ENCODE measurements at places on chromosomes 13 and 19. TPM values are rescaled to one million over a fixed set of nuclear protein-coding genes. Genes with fewer than 3 reads are reported as not detected.

DNA sequence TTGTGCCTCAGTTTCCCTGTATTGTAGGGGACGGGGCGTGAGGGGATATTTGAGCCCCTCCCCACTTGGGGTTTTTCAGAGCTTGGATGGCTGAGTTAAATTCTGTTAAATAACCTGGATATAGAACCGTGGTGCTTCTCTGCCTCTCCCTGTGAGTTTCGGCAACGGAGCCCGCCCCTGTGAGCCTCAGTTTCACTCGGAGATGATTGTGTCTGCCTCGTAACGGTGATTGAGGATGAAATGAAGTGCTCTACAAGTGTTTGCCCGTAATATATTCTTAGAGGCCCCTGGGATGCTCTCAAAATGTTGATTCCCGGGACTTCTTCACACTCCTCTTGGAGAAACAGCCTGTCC is 509 bp downstream of the KXD1 start:
- no peak for DNase-seq

GRCh38 chr13:37306778-37307544 is 201.5 kb upstream of the CSNK1A1L start:
- DNase-seq, result peak; percentile 93

Gene AKT1S1
- total RNA-seq, result 12.2 TPM

DNA sequence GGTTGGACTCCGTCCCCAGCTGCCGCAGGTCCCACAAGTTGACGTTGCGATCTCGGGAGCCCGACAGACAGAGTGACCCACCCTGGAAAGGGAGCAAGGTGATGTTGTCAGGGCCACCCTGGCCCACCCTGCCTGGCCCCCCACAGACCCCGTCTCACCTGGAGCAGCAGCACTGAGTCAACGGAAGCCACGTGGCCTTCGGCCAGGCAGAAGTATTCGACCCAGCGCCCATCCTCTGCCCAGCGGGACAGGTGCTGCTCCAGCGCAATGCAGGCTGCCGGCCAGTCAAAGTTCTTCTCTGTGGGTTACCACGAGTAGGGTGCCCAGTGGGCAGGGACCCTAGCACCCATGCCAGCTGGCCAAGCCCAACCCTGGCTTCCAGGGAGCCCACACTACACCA is 1.8 kb downstream of the FBXW9 start:
- DNase-seq, result no peak

DNA sequence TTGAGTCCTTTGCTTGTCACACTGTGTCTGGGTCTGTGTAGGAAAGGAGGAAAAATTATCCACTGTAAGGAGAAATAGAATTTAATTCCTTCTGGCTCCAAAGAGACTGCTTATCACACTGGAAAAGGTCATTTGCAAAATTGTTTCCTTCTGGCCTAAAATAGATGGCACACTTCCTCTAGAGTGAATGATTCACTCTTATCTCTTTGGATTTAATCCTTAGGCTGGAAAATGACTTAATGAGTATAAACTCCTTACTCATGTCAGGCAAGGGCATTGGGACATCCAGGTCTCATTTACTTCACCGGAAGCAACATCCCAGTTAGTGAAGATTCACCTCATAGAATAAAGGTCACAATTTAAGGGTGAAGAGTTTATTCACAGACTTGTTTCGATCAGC is 293.6 kb downstream of the OXGR1 start:
- no peak for DNase-seq

DNA sequence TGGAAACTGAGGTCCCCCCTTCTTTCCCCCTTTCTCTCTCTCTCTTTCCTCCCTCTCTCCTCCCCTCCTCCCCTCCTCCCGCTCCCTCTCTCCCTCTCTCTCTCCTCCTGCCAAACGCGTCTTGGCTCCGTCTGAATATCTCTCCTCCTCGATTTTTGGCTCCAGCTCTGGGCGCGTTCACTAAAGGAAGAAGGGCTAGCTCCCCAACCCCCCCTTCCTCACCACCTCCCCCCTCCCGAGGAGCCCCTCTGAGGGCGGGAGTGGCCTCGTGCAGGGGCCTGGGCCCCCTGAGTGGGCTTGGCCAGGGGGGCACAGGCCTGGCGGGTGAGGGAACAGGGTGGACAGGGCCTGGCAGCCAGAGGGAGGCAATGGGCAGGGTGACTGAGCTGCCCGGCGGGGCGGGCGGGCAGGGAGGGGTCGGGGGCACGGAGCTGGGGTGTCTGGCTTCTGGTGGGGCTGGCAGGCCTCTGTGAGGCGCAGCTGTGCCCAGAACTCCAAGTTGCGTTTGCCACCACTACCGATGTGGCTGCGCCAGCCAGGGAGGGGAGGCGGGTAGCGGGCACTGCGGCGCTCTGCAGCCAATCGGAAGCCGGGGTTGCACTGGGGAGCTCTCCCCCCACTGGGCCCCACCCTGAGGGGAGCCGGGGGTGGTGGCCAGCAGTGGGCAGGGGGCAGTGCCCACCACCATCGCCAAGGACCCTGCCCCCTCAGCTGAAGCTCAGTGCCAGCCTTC is 7.1 kb downstream of the NFIX start:
- DNase-seq, result peak; percentile 77

DNA sequence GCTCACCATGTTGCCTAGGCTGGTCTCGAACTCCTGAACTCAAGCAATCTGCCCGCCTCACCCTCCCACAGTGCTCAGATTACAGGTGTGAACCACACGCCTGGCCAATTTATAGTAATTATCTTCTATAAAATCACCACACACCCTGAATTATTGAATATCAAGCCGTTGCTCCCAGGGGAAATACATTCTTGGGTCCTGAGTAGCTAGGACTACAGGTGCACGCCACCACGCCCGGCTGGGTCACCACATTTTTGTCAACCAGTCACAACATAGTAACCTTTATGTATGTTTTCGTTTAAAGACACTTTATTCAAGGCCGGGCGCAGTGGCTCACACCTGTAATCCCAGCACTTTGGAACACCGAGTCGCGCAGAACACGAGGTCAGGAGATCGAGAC is 8.3 kb downstream of the CBLC start:
- no peak for DNase-seq

- no peak for DNase-seq
Measured at GRCh38 chr19:39192846-39193245, 3.9 kb upstream of the NCCRP1 start.

DNA sequence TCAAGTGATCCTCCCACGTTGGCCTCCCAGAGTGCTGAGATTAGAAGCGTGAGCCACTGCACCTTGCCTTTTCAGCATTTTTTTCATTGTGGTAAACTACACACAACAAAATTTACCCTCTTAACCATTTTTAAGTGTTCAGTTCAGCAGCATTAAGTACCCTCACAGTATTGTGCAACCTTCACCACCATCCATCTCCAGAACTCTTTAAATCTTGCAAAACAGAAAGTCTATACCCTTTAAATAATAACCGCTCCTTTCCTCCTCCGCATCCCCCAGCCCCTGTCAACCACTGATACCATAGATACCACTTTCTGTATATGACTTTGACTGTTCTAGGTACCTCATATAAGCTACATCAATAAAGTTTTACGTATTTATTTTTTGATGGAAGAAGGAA is 20.8 kb upstream of the CASP14 start:
- no peak for DNase-seq

GRCh38 chr13:114319441-114319913 is 5.2 kb downstream of the CHAMP1 start:
- peak; percentile 73 for DNase-seq

DNA sequence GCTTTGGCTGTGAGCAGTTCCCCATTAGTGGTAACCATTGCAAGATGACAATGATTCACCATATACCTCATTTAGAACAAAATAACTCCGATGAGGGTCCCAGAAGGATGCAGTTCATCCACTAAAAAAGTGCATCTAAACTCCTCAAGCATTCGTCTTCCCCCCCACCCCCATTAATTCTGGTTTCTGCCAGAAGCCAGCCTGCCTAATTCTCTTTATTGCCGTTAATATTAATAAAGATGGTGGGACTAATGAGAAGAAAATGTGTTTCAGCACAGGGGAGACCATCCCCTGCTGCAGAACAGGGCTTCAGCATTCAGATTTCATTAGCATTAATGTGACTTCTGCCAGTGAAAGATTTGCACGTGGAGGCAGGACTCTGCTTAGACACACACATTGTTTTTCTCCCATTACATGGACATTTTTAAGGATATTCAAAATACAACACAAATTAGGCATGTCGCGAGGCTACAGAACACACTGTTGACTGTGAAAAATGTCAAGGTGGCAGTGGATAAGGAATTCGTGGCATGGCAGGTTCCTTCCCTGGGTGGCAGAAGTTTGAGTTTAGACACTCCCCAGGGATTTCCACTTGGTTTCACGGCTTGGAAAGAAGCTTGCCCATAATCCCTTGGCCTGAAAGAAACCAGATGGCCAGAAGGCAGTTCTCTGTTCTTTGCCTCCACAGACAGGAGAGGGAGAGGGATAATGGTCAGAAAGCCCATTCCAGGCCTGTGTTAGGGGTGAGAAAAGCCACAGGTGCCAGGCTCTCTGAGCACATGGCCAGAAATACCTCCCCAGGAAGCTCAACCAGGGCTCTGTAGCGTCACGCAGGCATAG is 236.5 kb downstream of the FOXO1 start:
- no peak for DNase-seq

DNA sequence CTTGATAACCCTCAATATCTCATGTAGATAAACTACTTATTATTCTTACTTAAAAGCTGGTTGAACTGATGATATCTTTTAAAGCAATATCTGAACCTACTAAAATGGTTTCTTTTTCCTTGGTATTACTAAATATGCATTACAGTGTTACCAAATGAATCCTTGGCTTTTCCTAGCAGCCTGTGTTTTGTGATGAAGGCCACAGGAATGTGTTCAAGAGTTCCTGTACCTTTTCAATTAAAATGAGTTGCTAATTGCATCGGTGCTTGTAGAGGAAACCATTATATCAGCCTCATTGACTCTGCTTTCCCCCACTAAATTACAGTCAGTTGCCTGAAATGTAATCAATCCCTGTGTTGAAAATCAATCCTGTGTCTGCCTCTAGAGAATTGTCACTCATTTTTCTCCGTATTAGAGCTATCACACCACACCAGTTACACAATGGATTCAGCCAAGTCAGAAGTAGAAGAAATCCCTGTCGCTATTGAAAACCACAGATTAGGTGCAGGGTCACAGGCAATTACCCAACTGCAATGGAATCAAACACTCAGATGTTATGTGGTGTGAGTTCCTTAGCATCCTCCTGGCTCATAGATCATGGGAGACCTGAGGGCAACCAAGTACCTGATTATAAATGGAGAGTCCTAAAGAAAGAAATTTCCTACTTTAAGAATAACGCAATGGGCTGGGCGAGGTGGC is 13.3 kb downstream of the FAM216B start:
- no peak for DNase-seq

GRCh38 chr19:50005428-50005827 is 19.7 kb downstream of the VRK3 start:
- no peak for DNase-seq

Gene MYO16
- total RNA-seq, result under 0.01 TPM

DNA sequence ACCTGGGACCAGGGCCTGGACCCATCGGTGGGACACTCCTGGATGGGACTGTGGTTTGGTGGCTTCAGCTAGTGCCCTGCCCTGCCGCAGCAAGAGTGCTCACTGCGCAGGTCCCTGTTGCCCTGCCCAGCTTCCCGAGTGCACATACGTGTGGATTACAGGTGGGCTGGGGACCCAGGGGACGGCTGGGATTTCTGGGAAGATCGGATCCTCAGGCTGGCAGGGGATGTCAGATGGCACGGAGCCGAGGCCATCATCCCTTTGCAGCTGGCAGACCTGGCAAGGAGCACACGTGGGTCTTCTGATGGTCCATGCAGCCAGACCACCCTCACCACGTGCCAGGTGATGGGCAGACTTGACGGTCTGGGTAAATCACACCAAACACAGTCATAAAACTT is 69.3 kb downstream of the CHST8 start:
- DNase-seq, result no peak

GRCh38 chr13:109883181-109884180 is 97.1 kb upstream of the IRS2 start:
- no peak for DNase-seq

DNA sequence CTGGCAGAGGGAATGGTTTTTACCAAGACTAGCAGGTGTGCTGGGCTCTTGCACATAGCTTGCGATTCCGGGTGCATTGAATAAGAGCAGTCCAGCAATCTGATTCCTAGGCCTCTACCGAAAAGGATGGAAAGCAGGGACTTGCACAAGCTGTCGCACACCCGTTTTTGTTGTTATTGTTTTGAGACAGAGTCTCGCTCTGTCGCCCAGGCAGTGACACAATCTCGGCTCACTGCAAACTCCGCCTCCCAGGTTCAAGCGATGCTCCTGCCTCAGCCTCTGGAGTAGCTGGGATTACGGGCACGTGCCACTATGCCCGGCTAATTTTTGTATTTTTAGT is 5.5 kb downstream of the EBI3 start:
- no peak for DNase-seq

Gene ACTMAP
- 0.51 TPM for total RNA-seq

DNA sequence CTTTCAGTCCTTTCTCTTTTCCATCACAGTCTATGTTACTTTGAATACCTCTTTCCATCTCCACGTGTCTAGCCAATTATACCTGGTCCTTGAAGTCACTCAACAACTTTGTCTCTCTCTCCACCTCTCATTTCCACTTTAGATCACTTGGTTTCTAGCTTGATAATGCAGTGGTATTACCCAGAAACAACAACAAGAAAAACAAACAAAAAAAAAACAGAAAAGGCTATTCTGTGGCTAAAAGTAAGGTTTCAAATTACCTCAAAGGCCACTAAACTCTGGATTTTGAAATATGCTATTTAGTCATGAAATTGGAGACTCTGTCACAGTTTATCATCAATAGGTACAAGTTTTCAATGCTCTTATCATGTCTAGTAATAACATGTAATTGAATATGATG is 184.8 kb downstream of the PCDH9 start:
- no peak for DNase-seq

GRCh38 chr13:111857336-111857735 is 209.6 kb upstream of the SOX1 start:
- DNase-seq, result no peak

DNA sequence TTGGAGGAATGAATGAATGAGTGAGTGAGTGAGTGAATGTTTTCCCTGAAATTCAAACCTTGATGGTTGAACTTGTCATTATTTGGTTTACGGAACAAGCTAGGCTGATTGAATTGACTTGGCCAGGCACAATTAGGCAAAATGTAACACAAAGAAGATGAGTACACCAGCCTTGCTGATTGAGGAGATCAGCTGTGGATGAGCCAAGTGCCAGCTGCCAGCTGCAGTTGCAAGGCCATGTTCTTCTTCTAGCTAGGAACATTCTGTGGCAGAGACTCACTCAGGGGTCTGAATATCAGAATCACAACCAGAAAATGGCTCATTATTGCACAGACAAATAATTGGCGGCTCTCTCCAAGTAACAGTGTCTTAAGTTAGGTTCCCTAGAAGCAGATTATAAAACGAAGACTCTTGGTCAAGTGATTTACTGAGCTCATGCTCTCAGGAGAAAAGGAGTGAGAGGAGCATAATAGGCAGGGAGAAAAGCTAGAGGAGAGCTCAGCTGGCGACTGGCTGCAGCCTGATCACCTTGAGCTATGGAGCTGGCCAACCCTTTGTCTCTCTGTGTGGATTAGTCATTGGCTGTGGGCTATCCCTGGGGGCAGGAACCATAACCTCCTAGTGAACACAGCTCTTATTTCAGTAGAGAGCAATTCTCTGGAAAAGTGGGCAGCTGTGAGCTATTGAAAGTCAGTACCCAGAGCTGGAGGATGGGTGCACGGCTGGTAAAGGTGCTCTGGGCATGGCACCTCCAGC is 225.3 kb upstream of the SERP2 start:
- no peak for DNase-seq

Gene ZNF724
- 3.3 TPM for total RNA-seq

- no peak for DNase-seq
Measured at GRCh38 chr19:35209646-35210045, 18.9 kb downstream of the FAM187B start.

- DNase-seq, result peak; percentile 15
Measured at GRCh38 chr13:72662548-72662947, 64.9 kb downstream of the MZT1 start.

Gene ZNF554
- total RNA-seq, result 4.9 TPM

GRCh38 chr13:66933994-66934393 is 296.1 kb downstream of the PCDH9 start:
- peak; percentile 72 for DNase-seq

Measured in fibroblast of lung (primary cell).